Sigmoid colon (tissue), 7 donors: ENCODE measurements at places on chromosomes 1 and 21. TPM values are rescaled to one million over a fixed set of nuclear protein-coding genes. Genes with fewer than 3 reads are reported as not detected.

The IFI44L gene
- total RNA-seq, result 18.2 TPM

The SPATA45 gene
- total RNA-seq, result not detected

The KIAA1614 gene
- total RNA-seq, result 9.6 TPM

The CD2 gene
- not detected for total RNA-seq

The FCMR gene
- 0.49 TPM for total RNA-seq

The KPRP gene
- total RNA-seq, result not detected

The PLEKHN1 gene
- not detected for total RNA-seq

The PROK1 gene
- not detected for total RNA-seq

The PROX1 gene
- total RNA-seq, result 6.4 TPM

The AADACL3 gene
- total RNA-seq, result not detected

The CA6 gene
- total RNA-seq, result not detected

The URB1 gene
- 7.5 TPM for total RNA-seq

The DPH5 gene
- total RNA-seq, result 35.5 TPM

The LRP8 gene
- 1.2 TPM for total RNA-seq

The APOBEC4 gene
- not detected for total RNA-seq

The NECTIN4 gene
- total RNA-seq, result not detected
